ENCODE measurements at places on chromosomes 2 and 18. TPM values are rescaled to one million over a fixed set of nuclear protein-coding genes. Genes with fewer than 3 reads are reported as not detected.

Gene ARHGAP28
- not detected for total RNA-seq

Gene LYG1
- 0.78 TPM for total RNA-seq

Gene PAIP2B
- 6.1 TPM for total RNA-seq

Gene VIL1
- total RNA-seq = not detected

Gene LAMA3
- total RNA-seq = 44.4 TPM

Gene TEKT4
- 0.15 TPM for total RNA-seq

Gene TDRD15
- total RNA-seq = 1.9 TPM

Gene KCNE4
- total RNA-seq = not detected

Gene CTAGE1
- total RNA-seq = not detected

Gene KLF11
- total RNA-seq = 10.9 TPM

Gene MAB21L4
- 68.8 TPM for total RNA-seq

Gene MEIS1
- total RNA-seq = 9.1 TPM

Gene SLC14A1
- not detected for total RNA-seq

Gene TBR1
- total RNA-seq = not detected

All from PC-9 (cell line).